ENCODE measurements at places on chromosomes 12 and 14. TPM values are rescaled to one million over a fixed set of nuclear protein-coding genes. Genes with fewer than 3 reads are reported as not detected.

- peak; percentile 35 for DNase-seq
- H3K36me3 ChIP-seq: no peaks in the 10 kb centered on the region
- no peak overlapping the region for H3K4me3 ChIP-seq
- H3K27ac ChIP-seq: no peak overlapping the region
These were observed 15.5 kb downstream of the MANSC1 start for GRCh38 chr12:12334367-12335040.

DNA sequence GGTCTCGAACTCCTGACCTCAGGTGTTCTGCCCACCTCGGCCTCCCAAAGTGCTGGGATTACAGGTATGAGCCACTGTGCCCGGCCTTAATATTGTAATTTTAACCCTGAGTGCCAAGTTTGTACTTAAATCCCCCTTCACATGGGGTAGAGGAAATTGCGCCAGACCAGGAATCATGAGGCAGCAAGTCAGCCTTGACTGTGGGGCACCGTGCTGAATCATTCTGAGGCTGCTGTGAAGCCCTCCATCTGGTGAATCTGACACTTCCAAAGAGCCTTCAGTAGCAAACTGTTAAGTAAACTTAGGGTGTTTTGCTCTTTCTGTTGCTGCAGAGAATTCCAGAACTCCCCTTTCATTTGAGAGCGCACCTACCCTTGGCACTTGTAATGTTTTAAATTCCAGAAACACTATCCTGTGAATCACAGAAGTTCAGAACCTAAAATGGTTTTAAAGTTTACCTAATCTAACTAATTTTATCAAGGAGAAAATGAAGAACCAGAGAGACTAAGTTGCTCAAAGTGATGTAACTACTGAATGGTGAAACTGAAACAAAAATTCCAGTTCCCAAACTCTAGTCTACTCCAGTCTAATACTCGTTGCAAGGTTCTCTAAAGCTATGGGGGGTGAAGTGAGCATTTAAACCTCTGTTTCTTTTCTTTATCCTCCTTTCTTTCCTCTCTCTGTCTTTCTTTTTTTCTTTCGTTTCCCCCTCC is 7.5 kb downstream of the HEBP1 start:
- no peak overlapping the region for H3K4me3 ChIP-seq
- H3K27me3 ChIP-seq: no peaks in the 10 kb centered on the region
- peak overlapping the region; percentile 32 for H3K27ac ChIP-seq
- peak; percentile 89 for DNase-seq
- peaks cover 7% of the 10 kb centered on the region for H3K4me1 ChIP-seq

DNA sequence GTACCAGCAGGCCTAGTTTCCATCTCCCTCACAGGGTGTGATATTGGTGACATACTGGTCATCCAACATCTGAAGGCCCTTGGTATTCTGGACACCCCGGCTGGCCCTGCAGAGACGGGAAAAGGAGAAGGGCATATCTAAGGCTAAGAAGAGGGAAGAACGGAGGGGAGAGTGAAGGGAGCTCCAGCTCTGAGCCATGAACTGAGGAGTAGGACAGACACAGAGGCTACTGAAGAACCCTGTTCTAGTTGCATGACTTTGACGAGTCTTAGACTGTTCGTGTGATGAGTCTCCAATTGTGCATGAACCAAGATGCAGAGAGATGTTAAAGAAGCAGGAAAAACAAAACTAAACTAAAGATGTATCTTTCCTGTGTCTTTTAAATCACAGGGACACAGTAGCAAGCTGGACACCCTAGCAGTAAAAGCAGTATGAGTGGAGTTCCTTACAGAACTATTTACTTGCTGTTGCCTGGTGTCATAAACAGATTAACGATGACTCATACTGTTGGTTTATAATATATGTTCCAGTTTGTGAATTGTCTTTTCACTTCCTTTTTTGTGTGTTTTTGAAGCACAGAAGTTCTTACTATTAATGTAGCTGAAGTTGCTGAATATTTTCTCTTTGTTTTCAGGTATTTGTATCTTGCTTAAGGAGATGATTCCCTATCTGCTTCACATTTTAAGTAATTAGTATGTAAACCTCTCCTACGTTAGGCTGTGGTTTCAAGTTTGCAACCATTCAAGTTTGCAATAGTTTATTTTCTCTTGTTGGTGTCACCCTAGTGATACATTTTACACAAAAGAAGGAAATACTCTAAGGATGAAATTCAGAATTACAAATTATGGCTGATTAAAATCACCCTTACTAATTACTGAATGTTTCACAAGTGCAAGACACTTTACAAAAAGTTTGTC is 15.7 kb downstream of the FAR2 start:
- no peaks in the 10 kb centered on the region for H3K27me3 ChIP-seq
- H3K27ac ChIP-seq: no peak overlapping the region
- no peaks in the 10 kb centered on the region for H3K36me3 ChIP-seq
- DNase-seq: no peak
- H3K4me3 ChIP-seq: no peak overlapping the region

Gene HVCN1
- polyA plus RNA-seq: 14.6 TPM

GRCh38 chr12:27969624-27970400 is 2.7 kb downstream of the PTHLH start:
- no peak for DNase-seq
- H3K36me3 ChIP-seq: no peaks in the 10 kb centered on the region
- peaks cover 1% of the 10 kb centered on the region for H3K4me1 ChIP-seq
- H3K27me3 ChIP-seq: no peaks in the 10 kb centered on the region
- H3K4me3 ChIP-seq: peak overlapping the region; percentile 40
